ENCODE measurements at places on chromosomes 16 and 17.

DNA sequence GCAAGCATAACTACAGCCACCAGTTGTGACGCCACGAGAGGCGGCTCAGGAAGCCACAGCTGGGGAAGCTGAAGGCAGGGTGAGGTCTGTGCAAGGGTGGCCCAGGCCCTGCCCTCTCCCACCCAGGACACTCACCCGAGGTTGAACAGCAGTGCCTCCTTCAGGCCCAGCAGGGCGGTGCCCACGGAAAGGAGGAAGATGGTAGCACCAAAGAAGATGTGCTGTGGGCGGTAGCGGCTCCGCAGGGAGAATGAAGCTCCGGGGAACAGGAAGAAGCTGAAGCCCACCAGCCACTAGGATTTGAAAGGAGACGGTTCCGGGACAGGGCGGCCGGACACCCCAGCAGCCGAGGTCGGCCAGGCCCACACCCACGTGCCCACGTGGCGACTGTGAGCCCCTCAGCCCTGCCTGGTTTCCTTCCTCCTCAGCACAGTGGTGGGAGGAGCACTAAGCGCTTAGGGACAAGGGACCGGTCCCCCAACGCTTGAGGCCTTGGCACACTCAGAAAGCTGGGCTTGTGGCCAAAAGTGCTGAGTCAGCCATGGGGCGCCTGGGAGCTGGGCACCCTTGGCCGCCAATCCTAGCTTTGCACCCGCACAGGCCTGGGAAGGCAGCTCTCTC, 11.0 kb downstream of the CYB561 start:
- peak; percentile 56 for DNase-seq

DNA sequence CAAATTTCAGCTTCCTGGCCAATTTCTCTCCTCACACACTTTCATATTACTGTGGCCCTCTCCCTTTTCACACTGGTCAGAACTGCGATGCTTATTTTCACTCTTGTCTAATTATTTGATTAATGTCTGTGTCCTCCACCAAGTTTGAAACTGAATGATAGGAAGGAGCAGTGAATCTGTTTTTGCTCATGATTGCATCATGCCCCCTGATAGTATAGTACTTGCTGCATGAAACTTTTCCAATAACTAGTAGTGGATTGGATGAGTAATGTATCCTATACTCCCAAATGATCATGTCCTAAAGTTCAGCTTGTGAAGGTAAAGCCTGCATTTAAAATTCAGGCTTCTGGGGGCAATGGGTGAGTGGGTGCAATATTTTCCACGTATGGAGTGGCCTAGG, 121.2 kb downstream of the ASIC2 start:
- DNase-seq = no peak

DNA sequence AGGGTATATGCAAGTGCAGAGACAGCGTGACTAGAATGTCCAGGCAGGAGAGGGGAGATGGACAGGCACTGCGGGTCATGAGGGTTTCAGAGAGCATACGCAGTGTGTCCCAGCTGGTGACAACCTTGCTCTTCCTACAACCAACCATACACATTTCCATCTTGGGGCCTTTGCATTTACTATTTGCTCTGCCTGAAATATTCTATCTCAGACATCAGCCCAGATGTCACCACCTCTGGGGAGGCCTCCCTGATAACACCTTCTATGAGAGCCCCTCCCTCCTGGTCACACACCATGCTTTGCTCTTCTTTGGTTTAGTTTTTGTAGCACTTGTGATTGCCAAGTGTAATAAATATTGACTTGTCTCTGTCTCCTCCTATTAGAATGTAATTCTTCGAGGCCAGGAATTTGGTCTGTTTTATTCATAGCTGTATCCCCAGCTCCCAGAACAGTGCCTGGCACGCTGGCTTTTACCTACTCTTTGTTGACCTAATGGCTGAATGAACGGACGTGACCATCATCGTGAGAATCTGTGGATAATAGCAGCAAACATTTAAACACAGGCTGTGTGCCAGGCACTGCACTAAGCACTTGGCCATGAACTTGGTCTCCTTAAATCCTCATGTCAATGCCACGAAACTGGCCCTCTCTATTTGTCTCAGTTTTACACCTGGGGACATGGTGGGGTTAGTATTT, 51.9 kb downstream of the PLCG2 start:
- DNase-seq = no peak

DNA sequence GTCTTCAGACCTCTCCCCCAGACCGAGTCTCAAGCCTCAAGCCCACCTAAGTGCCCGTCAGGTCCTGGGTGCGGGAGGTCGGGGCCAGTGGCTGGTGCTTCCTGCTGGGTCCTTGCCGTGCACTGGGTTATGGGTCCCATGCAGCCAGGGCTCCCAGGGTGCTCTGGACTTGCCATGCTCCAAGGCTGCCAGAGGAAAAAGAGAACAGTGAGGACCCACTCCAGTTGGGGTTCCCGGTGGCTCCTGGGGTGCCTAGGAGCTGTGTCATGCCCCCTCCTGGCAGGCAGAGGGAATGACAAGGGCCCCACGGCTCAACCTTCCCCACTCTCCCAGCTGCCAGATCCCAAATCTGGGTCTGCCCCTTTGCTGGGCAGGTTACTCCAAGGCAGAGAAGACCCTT, 3.8 kb downstream of the SNX20 start:
- DNase-seq = no peak

DNA sequence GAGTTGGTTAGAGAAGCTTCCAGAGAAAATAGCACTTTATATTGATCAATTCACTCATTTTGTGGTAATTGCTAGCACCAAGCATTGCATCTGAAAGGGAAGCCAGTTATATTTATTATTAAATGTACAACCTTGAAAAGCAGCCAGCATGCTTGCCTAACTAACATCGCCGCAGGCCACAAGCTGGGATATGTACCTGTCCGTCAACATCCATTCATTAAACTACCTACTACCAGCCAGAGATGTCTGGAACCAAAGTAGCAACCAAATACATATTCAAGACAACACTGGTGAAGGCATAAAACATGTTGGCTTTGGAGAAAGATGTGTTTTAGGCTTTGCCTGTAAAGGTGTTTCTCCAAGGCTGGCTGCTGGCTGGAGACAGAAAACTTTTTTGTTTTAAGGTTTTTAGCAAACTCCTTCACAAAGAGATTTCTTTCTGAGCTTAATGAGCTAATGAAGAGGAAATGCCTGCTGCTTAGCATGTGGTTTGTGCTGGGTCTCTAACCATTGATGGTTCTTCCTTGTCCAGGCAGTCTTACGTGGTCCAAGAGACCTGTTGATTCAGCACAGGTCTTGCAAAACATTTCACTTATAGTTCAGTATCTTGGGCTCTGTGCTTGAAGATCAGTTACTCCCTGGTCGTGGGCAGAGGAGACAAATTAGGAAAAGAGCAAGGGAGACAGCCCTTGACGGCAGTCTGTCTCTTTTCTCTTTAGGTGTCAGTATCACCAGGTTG, 3.1 kb downstream of the ITPRIPL2 start:
- DNase-seq = no peak

DNA sequence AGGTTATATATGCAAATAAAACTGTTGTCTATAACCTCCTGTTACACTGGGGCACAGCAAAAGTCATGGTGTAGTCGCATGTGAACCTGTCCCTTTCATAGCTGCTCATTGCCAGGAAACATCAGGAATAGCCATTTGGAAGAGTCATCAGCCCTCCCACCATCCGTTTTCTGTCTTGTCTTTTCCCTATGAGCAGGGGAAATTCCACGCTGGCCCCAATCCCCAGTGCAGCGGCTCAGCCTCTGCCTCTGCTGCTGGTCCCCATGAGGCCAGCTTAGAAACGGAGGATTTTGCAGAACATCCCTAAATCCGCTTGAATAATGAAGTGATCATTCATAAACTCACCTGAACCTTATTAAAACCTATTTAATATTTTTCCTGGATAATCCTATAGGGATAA, 10.5 kb downstream of the MAPT start:
- DNase-seq = no peak

DNA sequence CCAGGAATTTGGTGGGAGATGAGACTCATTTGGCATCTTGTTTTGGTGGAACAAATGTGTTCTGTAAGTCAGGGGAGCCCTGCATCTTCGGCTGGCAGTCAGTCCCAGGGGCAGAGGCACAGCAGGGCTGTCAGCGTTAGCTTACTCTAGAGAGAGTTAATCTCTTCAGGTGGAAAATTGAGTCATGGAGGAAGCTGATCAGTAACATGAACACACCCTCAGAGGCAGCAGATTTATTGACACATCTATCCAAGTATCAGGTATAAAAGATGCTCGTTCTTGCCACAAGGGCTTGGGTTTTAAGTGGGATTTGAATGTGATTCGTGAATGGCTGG, 55.2 kb downstream of the EPN2 start:
- DNase-seq = no peak

GRCh38 chr16:79201436-79201835, 399.1 kb downstream of the MAF start:
- no peak for DNase-seq

DNA sequence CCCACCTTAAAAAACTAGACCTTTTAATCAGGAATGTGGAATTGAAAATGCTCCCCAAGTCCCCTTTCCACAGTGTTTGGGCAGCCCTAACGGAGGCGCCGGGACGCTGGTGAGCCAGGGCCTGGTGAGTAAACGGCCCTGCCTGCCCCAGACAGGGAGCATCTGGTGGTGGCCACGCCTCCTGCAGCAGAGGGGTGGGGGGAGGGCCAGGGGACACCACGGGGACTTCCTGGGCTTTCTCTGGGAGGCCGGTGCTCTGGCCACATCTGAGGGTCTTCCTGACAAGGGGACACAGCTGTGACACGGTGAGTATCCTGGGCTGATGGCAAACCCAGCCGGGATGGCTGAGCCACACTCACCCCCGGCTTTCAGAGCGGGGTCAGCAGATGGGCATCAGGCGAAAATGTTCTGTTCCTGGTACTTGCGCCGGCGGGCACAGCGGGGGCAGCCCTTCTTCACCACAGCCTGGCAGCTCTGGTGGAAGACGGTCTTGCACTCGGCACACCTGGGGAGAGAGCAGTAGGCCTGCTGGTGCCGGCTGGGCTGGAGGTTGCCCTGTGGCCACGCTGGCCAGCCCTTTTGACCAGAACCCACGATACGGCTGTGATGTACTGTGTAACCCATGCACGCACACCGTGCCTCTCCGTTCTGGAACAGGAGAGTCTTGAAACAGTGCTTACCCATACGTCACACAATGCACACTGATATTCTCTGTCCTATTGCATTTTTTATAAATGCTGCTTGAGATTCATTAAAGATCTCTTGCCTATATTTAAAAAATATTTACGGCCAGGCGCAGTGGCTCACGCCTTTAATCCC, 5.0 kb upstream of the ARHGAP27 start:
- no peak for DNase-seq

DNA sequence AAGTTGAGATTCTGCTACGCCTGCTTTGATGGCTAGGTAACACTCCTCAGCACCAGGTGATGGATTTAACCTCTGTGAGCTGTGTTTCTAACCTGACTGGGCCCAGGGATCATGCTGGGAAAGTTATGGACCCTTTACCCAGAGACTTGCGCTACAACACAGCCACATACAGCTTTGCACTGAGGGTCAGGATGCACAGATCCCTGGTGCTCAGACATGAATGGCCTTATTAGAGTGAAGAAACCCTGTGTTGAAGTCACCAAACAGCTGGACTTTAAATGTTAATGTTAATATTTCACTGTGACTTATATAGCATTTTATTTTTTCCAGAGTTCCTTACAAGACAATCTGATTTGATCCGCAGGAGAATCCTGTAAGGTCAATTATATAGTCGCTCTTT, 114.3 kb downstream of the MSI2 start:
- no peak for DNase-seq

GRCh38 chr16:66400503-66401380, 26.4 kb upstream of the BEAN1 start:
- DNase-seq = no peak

All from CD4-positive, alpha-beta T cell treated with Interleukin-12 subunit alpha and Interleukin-12 subunit beta, for 1 hour (primary cell).